ENCODE measurements at places on chromosomes 2 and 18.
A peak's percentile ranks its signal among the peaks of the same experiment; 100 is the strongest.

DNA sequence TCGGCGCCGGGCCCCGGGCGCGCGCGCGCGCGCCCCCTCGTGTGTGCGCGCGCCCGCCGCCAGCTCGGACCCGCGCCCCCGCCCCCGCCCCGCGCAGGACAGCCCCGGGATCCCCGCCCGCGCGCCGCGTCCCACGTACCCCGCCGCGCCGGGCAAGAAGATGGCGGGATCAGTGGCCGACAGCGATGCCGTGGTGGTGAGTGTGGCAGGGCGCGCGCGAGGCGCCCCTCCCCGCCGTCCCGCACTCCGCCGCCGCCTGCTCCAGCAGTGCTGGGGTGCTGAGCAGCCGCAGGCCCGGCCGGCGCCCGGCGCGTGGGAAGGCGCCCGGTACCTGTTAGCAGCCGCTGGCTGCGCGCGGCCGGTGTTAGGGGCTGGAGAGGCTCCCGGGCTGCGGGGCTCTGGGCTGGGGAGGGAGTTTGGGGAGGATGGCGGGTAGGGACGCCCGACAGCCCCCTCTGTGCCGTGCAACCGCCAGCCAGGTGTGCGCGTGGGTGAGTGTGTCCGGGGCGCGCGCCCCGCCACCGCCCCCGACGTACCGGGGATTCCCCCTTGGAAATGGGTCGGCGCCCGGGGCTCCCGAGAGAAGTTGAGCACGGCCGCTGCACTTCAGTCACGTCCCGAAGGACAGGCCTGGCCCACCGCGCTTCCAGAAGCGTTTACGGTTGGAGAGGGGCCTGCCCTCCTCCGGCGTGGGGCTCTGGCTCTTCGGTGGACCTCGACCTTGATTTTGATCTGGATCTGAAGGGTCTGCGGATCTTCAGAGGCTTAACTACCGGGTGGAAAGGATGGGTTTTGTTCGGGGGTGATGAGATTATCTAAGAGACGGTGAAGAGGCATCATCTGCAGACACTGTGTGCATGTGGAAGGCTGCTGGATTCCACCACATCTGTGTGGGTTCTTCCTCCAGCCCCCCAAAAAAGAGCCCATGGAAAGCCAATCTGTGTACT is 697 bp downstream of the LGALSL start:
- peak; percentile 48 for DNase-seq

DNA sequence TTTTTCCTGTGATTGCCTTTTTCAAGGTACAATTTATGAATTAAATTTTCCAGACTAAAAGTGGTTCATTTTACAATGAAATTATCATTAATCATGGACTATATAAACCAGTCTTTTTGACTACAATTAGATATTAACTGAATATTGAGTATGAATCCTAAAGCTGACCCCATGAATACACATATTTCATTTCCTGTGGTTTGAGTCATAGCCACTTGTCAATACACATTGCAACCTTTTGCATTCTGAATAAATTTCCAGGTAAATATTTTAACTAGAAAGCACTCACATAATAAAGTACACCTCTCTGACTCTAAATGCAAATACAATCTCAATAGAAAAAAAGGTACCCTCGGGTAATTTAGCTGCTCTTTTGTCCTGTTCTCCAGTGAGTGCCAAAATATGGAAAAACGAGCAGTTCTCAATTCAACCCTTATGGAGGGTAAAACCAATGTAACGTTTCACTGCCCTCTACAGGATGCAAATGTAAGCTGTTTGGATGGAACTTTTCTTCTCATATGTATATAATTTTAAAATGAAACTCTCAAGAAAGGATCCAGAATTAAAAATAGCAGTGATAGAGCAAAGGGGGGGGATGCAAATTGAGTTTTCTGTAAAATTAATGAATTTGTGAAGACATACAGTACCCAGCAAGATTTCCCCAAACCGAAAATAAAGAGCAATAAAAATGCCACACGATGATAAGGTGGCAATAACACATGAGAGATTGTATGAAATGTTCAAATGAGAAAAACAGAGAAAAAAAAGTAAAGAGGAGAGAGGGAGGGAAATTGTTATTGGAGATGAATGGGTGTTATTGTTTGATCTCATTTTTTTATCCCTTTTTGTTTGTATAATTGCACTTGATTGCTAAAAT is 1795.7 kb upstream of the PIK3C3 start:
- DNase-seq = no peak

DNA sequence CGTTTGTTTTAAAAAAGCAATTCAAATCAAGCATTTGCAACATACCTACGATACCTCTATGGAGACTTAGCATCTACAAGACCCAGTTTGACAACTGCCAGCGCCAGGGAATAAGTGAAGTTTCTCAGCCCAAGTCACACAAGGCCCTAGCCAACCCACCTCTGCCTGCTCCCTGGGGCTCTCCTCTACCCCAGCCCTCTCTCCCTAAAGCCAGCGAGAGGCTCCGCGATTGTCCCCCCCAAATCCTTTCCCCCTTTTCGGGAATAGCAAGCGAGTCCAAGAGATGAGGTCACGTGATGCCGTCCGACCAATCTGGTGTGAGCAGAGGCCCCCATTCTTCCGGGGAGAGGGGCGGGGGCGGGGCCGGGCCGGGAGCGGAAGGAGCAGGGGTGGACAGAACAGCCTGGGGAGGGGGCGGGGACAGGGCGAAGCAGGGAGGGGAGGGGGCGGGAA is 102.2 kb upstream of the RAB6C start:
- DNase-seq = peak; percentile 86

DNA sequence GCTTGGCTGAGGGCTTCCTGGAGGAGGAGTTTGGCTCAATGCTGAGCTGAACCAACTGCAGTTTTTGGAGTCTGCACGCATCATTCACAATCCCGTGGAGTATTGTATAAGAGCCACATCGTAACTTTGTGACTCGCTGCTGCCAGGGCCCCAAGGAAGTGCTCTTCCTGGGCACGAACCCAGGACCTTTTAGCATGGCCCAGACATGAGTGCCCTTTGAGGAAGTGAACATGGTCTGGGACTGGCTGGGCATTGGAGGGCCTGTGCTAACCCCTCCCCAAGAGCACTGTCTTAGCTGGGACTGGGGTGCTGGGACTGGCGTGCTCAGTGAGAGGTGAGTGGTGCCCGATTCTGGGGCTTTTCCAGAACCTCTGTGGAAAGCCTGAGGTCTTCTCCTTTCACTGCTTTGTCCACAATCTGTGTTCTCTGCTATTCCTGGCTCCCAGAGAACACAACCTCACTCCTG is 88.6 kb downstream of the LIPG start:
- DNase-seq = no peak

GRCh38 chr2:95578539-95578938 is 13.3 kb upstream of the TRIM43 start:
- DNase-seq = no peak

- no peak for DNase-seq
These were observed 53.7 kb downstream of the TRIB2 start for GRCh38 chr2:12770300-12770968.

- DNase-seq = no peak
These were observed 8.1 kb upstream of the ZNF236 start for GRCh38 chr18:76814256-76814655.

DNA sequence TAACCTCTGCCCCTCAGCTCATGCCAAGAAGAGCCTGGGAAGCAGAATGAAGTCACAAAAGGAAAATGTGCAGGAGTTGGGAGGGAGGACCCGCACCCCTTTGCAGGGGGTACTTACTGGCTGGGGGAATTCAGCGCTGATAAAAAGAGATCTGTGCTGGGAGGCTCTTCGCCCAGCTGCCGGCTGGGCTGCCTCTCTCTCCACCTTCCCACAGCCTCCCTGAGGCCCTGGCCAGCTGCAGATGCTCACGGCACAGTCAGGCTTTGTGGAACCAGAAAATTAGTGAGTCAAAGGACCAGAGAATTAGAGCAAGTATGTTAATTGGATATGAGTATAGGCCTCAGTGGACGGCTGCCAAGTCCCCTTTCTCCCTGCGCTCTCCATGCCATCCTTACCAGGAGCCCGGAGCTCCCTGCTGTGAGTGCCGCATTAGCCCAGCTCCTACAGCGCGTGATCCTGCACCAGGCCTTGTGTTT is 181.7 kb upstream of the SH3BP4 start:
- DNase-seq = no peak

- no peak for DNase-seq
These were observed 37.5 kb upstream of the NEB start for GRCh38 chr2:151771599-151772358.

- no peak for DNase-seq
These were observed 221.6 kb downstream of the RAD51AP2 start for GRCh38 chr2:17296686-17297085.

GRCh38 chr2:43136876-43137275 is 89.5 kb downstream of the ZFP36L2 start:
- peak; percentile 85 for DNase-seq

DNA sequence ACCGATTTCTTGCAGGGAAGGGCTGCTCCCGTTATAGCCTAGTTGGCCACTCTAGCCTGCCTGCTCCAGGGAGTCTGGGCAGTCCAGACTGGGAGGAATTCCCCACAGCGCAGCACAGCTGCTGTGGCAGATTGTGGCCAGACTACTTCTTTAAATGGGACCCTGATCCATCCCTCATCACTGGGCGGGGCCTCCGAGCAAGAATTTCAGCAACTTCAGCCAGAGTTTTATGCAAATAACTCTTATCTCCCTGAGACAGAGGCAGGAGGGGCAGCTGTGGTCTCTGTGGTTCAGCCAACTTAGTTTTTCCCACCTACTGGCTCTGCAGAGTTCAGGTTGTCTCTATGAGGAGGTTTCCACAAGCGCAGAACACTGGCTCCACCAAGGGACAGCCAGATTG is 1583.2 kb downstream of the SUCLG1 start:
- no peak for DNase-seq

- DNase-seq = no peak
These were observed 7.8 kb downstream of the ATG4B start for GRCh38 chr2:241645056-241645914.

GRCh38 chr2:133787651-133788050 is 219.4 kb upstream of the NCKAP5 start:
- DNase-seq = no peak

DNA sequence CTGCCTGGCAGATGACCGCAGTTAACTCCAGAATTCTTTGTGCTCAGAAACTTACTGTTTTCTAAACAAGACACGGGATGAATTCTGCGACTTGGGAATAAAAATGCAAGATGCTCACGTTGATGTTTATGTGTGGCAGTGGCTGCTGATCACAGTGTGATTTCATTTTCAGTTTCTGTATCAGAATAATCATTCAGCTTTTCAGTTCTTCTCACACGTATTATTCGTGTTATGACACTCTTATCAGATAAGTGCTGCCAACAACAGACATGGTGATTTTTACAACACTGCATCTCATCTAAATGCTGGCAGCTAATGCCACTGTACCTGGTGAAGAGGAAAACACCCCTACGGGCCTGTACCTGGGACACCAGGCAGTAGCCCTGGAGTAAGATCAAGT is 272.9 kb upstream of the REV1 start:
- DNase-seq = no peak

DNA sequence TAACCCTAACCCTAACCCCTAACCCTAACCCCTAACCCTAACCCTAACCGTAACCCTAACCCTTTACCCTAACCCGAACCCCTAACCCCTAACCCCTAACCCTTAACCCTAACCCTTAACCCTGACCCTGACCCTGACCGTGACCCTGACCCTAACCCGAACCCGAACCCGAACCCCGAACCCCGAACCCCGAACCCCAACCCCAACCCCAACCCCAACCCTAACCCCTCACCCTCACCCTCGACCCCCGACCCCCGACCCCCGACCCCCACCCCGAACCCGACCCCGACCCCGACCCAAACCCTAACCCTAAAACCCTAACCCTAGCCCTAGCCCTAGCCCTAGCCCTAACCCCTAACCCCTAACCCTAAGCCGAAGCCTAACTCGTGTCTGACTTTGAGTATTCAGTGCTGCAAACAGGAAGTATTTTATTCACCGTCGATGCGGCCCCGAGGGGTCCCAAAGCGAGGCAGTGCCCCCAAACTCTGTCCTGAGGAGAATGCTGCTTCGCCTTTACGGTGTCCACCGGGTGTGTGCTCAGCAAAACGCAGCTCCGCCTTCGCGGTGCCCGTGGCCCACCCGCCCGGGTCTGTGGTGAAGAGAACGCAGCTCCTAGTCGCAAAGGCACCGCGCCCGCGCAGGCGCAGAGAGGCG is 36.0 kb downstream of the FAM110C start:
- DNase-seq = no peak

- DNase-seq = no peak
These were observed 127.5 kb downstream of the COL4A4 start for GRCh38 chr2:227036527-227036926.

GRCh38 chr2:10196948-10197696 is 74.6 kb downstream of the RRM2 start:
- no peak for DNase-seq

DNA sequence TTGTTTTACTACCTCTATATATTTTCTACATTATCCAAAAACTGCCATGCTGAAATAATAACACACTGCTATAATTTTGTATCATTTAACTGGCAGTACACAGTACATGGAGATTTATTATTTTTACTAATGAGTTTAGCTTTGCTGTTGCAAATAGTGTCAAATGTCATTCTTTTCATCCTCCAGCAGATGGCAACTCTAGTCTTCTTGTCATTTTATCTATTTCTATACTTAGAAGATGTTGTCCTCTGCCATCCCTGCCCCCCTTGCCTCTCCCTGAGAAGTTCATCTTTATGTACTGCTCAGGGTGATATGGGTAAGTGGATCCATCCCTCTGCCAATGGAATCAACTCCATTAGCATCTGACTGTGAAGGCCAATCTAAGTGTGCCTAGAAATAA is 21.7 kb upstream of the LRRTM1 start:
- DNase-seq = no peak

GRCh38 chr2:69453475-69454129 is 16.4 kb upstream of the NFU1 start:
- no peak for DNase-seq

DNA sequence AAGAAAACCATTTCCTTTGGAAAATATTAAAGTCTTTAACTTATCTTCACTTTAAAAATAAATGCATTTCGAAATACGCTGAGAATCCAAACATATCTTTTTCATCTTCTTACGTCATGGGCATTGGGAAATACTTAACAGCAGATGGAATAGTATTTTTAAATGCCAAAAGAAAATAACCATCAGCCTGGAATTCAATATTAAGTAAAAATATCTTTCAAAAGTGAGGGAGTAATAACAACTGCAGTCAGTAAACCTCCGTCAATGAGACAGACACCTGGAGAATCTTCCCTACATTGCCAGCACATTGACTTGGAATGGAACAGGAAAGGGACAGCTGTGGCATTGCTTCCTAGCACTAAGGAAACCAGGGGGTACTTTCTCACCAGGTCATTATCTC is 290.4 kb upstream of the TNP1 start:
- DNase-seq = no peak

- DNase-seq = no peak
These were observed 190.8 kb upstream of the PARD3B start for GRCh38 chr2:204354442-204354856.

- DNase-seq = peak; percentile 46
These were observed at the start of gene MBD5 for GRCh38 chr2:148021059-148021861. Gene MBD5 (plus strand): TSS chr2:148021091.

DNA sequence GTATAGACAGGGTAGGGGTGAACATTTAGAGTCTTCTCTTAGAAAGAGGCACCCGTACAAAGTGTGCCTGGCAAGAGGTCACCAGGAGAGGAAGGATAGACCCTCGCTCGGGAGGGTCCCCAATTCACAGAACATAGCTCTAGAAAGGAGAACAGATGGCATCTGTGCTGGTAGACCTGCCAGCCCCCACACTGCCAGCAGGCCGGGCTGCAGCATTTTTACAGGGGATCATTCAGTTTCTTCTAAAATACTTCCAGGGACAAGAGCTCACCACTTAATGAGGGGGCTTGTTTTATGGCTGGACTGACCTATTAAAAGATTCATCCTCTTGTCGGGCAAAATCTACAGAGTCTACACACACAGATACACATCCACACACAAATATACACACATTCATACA is 149.9 kb downstream of the SEPTIN10 start:
- DNase-seq = no peak

All from activated CD4-positive, alpha-beta T cell treated with anti-CD3 and anti-CD28 coated beads for 4 hours (primary cell).